ENCODE measurements at places on chromosomes 2 and 18.

DNA sequence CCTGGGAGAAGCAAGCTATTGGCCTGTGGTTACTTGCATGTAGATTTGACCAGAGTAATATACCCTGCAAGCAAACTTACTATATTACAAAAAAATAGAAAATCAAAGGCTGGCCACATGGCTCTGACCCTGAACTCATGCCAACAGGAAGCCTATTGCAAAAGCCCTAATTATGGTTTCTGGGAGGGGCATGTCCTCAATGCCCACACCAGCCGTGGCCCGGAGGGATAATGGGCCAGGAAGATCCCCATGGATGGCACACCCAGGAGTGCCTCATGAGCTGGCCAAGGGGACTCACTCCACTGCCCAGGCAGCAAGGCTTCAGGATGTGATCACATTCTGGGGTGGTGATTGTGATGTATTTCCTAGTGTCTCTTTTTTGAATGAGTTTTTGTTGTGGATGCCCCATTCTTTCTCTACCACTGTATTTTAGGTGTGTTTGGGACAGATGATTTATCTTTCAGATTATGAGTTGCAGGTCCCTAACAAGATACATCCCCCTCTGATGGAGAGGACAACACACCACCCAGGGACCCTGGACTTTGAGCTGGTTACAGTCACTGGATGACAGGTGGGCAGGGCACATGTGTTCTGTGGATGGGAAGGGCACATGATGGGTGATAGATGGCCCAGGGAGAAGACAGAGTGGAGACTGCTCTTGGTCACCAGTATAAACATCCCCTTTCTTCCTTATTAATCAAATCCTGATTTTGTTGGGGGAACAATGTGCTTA is 18.7 kb upstream of the TFCP2L1 start:
- no peak for DNase-seq

- DNase-seq, result no peak
Observed at GRCh38 chr2:28539118-28539541, 43.3 kb downstream of the PLB1 start.

- DNase-seq, result no peak
Observed at GRCh38 chr18:68472701-68473295, 242.1 kb downstream of the TMX3 start.

- no peak for DNase-seq
Observed at GRCh38 chr18:23225503-23225902, 90.2 kb downstream of the CABLES1 start.

DNA sequence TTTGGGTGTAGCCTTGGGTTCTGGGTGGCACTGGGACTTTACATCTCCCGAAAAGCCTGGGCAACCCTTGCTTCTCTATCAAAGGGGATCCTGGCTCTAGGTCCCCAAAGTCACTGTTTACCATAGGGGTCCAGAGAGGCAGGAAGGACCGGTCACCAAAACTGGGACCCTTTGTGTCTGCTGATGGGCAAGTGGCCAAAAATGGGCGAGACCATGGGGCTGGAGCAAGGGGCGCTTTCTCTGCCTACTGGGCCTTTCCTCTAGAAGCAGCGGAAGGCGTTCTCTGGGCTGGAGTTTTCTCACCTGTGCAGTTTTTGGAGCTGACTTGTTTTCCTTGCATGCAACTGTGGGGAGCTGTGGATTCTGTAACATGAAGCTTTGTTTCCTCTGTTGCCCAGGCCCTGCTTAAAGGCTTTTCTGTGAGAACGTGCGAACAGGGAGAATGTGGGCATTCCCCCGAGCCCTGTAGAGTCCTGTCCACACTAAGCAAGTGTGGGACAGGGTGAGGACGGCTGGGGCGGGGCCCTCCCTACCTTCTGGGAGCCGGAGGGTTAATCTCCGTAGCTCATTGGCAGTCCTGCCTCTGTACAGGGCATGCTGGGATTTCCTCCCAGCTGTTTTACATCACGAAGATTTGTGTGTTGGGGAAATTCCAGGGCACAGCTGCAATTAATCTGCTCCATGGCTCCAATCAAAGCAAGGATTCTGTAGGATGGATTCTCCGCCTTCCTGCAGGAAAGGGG is 50.2 kb downstream of the TGOLN2 start:
- no peak for DNase-seq

- DNase-seq, result no peak
Observed at GRCh38 chr18:3966642-3967358, 488.3 kb downstream of the DLGAP1 start.

- no peak for DNase-seq
Observed at GRCh38 chr2:95012881-95013550, 12.5 kb upstream of the MAL start.

DNA sequence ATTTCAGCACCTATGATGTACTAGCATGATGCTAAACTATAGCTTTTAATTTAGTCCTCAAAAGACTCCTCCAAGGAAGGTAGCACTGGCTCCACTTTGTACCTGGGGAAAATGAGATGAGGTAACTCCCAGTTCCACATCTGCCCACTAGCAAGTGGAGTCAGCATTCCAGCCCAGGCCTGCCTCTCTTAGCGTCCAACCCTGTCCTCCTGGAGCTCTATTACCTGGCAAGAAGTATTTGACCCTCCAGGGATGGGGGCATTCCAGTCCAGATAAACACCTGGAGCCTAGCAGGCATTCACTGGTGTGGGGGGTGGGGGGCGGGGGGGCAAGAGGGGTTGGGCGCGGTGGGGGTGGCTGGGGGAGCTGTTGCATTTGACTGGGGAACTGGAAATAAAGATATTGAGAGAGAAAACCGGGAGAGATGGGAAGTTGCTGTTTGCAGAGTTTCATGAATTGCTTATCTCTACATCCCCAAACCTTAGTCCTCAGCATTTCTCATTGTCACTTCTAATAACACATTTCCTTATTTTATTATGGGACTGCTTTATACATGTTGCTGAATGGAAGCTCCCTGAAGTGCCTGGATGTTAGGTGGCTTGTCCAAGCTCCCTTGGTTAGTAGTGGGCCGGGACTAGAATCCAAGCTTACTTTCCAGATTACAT is 22.0 kb upstream of the FZD5 start:
- DNase-seq, result no peak

DNA sequence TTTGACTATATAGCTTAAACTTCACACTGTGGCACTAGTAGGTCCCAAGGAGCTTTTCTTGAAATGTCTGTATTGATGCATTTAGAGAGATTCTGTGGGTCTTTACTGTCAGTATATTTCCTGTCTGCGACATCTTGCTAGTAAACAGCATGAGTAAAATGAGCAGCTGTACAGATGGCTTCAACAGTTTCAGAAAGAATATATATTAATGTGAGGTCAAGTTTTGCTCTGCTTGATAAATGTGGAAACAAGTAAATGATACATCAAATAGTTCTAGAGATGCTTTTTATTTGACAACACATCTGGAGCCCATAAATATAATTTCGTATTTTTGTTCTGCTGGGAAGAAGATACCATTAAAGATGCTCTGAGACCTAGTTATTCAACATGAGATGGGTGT is 310.9 kb upstream of the COL3A1 start:
- DNase-seq, result no peak

GRCh38 chr2:62831729-62832128 is 126.2 kb downstream of the EHBP1 start:
- DNase-seq, result no peak

GRCh38 chr2:160427629-160428404 is 65.8 kb downstream of the RBMS1 start:
- peak; percentile 62 for DNase-seq

- DNase-seq, result no peak
Observed at GRCh38 chr2:26460613-26461031, 17.3 kb downstream of the OTOF start.

DNA sequence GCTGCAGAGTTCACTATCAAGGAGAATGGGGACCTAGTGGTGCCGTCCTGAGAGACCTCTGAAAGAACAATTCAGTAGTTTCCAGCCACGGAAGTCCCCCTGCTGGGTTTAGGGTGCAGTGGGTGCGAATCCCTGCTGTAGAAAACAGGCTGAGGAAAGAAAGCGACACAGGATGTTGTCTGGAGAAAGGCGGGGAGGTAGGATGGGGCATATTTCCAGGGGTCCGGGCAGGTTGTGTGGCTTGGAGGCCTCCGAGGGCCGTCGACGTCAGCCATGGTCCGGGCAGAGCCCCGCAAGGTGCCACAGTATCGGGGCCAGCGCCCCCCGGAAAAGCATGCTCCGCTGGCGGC is 807 bp upstream of the CREB1 start:
- DNase-seq, result peak; percentile 48

GRCh38 chr2:46434851-46435273 is 44.5 kb upstream of the TMEM247 start:
- no peak for DNase-seq

DNA sequence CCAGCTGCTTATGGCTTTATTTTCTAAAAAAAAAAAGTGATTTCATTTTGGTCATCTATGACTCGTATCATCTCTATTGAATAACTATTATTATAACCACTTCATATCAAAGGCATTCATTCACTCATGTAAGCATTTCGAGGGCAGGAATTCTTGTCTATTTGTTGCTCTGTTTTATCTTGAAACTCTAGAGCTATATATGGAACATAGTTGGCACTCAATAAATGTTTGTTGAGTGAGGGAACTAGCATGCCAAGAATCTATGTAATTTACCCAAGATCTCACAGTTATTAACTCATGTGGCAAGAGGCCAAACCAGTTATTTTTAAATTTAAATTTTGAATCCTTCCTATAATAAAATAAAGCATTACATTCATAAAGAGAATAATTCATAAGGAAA is 470.1 kb downstream of the TMX3 start:
- DNase-seq, result no peak

DNA sequence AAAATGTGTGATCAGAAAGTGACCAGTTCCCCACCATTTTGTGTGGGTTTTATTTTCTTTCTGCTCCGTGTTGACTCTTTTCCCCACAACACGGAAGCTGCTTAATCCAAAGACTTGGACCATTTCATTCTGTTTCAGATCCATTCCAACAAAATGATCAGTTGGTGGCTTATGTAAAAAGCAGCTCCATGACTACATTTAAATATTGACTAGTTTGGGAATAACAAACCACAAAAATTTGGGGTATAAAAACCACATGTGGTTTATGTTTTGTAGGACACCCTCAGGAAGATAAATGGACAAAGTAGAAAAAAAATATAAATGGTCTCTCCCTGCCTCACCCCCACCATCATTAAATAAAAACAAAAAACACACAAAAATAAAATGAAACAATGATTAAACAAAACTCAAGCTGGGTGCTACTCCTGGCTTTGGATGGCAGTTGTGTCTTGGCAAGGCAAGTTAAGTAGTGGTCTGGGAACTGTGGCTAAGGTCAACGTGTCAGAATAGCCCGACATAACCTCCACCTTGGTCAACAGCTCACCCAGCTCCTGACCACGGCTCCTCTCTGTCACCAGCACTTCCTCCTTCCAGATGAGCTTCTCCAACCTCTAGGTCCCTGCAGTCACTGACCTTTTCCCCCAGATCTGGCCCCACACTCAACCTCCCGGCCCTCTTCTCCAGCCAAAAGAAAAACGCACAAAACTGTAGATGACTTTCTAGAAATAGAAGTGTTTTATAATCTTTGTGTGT is 12.8 kb upstream of the WIPF1 start:
- peak; percentile 29 for DNase-seq

DNA sequence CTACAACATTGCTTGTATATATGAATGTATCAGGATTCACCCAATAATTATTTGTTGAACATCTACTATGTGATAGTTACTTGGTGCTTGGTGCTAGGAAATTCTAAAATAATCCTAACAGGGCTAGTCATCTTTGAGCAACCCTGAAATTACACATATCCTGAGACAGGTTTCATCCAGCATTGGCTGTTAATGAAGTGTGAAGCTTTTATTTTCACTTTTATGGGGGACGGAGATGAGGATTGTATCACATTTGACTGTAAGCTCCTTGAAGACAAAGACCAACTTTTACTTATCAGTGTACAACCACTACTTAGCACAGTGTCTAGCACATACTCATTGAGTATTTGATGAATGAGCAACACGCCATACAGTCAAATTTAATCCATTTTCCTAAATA is 6.8 kb upstream of the GALM start:
- DNase-seq, result peak; percentile 29
